Stimulated activated CD4-positive, alpha-beta T cell treated with anti-CD3 and anti-CD28 coated beads, Interleukin-4, amount 100 ng/mL, for 1 hour (primary cell): ENCODE measurements at places on chromosomes 16 and 17.

GRCh38 chr17:68097161-68097805 lies 61.7 kb downstream of the KPNA2 start:
- DNase-seq, result no peak

GRCh38 chr16:85461814-85462713 lies 151.1 kb upstream of the GSE1 start:
- peak; percentile 21 for DNase-seq

- no peak for DNase-seq
Measured at GRCh38 chr16:16096121-16096857, 127.0 kb downstream of the ABCC6 start.

- DNase-seq, result no peak
Measured at GRCh38 chr17:6526362-6527152, 29.8 kb downstream of the PITPNM3 start.

- no peak for DNase-seq
Measured at GRCh38 chr17:14580499-14580898, 279.6 kb downstream of the HS3ST3B1 start.

DNA sequence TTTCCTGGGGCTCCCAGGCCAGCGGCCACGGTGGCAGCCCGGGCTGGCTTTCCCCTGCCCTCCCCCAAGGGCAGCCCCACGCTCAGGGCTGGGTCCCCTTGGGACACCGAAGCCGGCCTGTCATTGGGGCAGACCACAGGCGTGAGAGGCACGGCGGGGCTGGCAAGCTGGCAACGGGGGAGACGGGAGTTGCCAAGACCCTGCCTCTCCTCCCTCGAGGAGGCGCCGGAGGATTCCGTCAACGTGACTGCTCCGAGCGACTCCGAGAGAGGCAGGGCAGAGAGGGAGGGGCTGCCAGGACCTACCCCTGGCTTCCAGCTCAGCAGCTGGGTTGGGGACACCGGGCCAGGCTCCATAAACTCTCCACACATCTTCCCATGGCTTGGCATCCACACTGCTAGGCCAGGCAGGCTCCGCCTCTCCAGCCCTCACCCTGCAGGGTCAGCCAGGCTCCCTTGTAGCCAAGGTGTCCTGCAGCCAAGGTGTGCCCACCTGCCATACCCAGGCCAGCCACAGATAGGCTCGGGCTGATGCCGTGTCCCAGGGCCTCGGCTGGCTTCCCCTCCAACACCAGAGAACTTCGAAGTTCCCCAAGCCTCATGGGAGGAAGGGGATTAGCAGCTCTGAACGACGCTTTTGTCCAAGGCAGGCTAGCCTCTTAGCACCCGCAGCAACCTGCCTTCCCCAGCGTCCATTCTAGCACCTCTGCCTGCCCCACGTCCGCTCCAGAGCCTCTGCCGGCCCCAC lies 25.5 kb downstream of the TIMM22 start:
- DNase-seq, result no peak

DNA sequence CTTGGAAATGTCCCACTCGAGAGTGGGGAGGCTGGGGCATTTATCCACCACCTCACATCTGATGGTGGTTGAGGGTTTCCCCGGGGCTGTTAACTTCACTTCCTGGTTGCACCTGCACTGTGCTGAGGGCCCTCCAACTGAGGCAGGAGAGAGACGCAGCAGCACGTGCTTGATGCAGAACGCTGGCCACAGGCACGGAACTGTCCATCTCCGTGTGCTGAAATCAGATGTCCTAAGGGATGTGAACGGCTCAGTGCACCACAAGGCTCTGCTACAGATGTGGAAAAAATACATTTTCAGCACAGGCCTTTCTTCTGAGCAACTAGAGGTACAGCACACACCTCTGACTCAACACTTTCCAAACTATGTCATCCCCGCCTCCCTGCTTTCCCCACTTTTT lies 114.8 kb upstream of the C16orf82 start:
- no peak for DNase-seq

DNA sequence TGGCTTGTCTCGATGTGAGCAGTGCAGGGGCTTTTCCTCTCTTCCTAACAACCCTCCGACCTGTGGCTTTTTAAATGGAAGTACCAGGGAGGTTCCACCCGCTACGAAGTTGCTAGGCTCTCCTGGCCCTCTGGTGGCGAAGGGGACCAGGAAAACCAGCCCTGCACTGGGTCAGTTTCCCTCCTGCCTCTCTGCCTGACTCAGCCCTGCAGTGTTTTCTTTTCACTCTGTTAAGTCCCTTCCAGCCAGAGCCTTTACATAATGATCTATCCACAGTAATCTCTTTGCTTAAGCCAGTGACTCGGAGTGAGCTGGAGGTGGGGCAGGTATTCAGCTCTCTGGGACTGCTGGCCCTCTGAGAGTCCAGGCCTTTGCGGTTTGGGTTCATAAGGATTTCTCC lies 331.3 kb upstream of the EEF2KMT start:
- DNase-seq, result no peak

DNA sequence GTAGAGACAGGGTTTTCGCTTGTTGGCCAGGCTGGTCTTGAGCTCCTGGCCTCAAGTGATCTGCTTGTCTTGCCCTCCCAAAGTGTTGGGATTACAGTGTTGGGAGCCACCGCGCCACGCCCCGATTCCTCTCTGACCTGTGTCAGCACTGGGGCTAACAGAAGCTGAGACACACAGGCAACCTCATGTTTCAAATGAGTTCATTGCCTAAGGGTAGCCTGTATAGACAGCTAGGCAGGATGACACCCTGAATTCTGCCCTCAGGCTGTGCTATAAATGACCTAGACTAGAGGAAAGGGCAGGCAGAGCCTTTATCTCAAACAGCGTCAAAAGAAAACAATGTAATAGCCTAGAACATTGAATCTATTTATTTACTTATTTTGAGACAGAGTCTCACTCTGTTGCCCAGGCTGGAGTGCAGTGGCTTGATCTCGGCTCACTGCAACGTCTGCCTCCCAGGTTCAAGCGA lies 2.3 kb upstream of the CDK3 start:
- DNase-seq, result no peak

GRCh38 chr16:57061084-57061905 lies 31.1 kb upstream of the CPNE2 start:
- no peak for DNase-seq

- no peak for DNase-seq
Measured at GRCh38 chr17:77594416-77595209, 363.9 kb upstream of the TNRC6C start.

GRCh38 chr17:58527949-58528348 lies 13.5 kb upstream of the MTMR4 start:
- DNase-seq, result no peak

GRCh38 chr17:43616029-43616351 lies 45.7 kb downstream of the MEOX1 start:
- DNase-seq, result no peak

DNA sequence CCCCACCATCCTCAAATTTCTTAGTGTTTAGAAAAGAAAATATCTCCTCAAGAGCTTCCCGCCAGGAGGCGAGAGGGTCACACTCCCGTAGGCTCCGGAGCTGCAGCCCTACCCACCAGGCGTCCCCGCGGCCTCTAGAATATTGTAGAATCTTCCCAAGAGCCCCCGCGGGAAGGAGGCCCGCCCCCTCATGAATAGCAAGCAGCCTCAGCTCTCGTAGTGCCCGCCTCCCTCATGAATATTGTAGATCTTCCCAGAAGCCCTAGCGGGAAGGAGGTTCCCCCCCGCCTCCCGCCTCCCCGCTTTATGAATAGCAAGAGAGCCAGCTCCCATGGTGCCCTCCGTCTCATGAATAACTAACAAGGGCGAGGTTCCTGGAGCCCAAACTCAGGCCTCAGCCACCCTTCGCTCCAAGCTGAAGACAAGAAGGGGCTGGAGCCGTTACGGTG lies at the start of gene FBXO47:
FBXO47 (minus strand) TSS at position 114 of the 449 bp plus-strand sequence. CDS start 4,378 bp downstream, outside the sequence.
- peak; percentile 80 for DNase-seq

DNA sequence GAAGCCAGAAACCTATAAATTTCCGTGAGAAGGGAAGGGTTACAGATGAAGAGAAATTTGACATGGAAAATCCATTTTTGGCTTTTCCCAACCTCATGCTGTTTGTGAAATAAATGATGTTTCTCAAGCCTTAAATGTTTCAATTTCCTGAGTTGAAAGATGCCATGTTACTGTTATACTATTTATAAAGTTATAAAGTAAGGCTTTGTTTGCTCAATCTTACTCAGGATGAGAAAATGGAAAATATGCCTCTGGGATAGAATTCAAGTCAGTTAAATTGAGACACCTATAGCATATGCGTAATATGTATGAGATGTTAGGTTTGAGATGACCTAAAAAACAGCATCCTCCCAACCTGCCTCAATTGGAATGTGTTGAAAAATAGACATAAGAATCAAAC lies 19.9 kb upstream of the FAM20A start:
- DNase-seq, result no peak

GRCh38 chr17:4519361-4519788 lies 20.7 kb downstream of the SPNS2 start:
- DNase-seq, result no peak

DNA sequence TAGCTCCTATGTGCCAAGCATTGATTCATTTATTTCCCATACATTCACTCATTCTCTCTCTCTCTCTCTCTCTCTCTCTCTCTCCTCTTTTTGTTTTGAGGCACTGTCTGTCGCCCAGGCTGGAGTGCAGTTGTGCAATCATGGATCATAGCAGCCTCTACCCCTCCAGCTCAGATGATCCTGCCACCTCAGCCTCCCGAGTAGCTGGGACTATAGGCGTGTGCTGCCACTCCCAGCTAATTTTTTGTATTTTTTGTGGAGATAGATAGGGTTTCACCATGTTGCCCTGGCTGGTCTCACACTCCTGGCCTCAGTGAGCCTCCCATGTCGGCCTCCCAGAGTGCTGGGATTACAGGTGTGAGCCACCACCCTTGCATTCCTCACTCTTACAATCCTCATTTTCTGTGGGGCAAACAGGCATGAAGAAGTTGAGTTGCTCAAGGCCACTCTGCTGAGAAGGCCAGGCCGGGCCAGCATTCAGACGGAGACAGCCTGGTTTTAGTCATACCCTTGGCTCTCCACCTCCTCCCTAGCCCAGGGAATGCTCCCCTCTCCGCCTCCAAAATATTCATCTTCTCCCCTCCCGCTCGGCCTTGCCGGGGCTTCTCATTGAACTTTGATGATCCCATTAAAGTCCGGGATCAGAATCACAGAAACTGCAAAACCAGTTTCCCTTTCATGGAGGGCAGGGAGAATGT lies 765 bp upstream of the PRM2 start:
- DNase-seq, result no peak

- no peak for DNase-seq
Measured at GRCh38 chr16:1258906-1259759, 3.3 kb downstream of the TPSD1 start.
